ENCODE measurements at places on chromosomes 11 and 22. TPM values are rescaled to one million over a fixed set of nuclear protein-coding genes. Genes with fewer than 3 reads are reported as not detected.

The METTL15 gene
- 16.1 TPM for polyA plus RNA-seq

The SOX10 gene
- polyA plus RNA-seq, result 8.8 TPM

The APOL3 gene
- 13.1 TPM for polyA plus RNA-seq

The JAML gene
- polyA plus RNA-seq, result 35.2 TPM

The CENPM gene
- 11.6 TPM for polyA plus RNA-seq

The B3GAT1 gene
- polyA plus RNA-seq, result 2.0 TPM

The OR4C46 gene
- not detected for polyA plus RNA-seq

The CBL gene
- polyA plus RNA-seq, result 12.7 TPM

DNA sequence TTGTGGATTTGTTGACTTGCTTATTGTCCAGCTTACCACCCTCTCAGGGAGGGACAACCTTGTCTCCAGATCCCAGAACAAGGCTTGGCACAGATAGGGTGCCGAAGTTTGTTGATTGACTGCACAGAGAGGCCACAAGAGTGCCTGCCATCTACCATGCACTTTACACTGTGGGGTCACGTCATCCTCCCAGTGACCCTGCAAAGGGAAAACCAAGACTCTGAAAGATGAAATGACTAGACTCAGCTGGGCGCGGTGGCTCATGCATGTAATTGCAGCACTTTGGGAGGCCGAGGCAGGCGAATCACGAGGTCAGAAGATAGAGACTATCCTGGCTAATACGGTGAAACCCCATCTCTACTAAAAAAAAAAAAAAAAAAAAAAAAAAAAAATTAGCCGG lies 4.6 kb upstream of the LTBP3 start:
- DNase-seq, result no peak

- DNase-seq, result no peak
Observed at GRCh38 chr22:47631571-47632102, 869.2 kb downstream of the TBC1D22A start.

DNA sequence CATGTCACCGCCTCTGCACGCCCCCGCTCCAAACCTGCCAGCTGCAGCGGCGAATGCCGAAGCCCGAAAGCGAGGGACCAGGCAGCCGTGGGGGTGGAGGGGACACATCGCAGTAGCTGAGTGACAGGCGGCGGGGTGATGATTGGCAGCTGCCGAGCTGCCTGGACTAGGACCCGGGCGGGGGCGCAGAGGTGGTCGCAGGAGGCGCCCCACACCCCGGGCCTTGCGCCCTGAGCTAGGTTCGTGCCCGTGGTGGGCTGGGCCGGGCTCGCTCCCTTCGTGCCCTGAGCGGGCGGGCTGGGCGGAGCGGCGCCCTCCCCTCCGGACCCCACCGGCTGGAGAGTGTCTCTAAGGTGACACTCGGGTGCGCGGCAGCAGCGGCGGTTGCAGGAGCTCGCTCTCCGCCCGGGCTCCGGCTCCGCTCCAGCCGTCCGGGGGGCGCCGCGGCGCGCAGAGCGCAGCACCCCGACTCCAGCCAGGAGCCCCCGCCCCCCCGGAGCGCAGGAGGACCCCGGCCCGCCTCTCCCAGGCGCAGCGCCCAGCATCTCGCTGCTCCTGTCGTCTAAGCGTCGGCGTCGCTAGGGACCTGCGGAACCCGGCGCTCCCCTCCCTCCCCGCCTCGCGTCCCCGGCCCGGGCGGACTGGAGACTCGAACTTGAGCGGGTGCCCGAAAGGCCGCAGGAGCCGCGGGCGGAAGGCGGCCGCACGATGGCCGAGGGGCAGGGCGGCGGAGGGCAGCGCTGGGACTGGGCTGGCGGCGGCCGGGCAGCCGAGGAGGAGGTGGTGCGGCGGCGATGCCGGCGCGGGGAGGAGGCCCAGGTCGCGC lies 14.5 kb upstream of the DGKZ start:
- no peak for DNase-seq

GRCh38 chr11:63537293-63538101 lies 889 bp downstream of the PLAAT4 start:
- DNase-seq, result no peak

DNA sequence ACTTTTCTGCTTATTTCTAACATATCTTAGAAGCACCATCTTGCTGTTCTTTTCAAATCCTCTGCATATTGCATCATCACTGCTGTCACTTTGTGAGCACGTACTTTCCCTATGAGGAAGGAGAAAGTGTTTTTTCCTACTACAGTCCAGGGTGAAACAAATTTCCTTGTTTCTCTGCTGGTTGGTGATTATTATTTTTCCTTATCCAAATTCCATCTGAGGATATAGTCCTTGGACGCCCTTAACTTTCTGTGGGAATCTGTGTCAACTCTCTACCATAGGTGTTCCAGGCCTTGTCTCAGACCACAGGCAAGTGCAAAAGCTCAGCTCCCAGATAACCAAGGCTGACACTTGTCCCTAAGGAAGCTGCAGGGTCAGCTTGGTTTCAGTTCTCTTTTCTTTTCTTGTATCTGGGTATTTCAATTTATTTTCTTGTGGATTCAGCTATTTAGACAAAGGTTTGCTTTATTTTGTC lies 29.4 kb upstream of the LYVE1 start:
- no peak for DNase-seq

DNA sequence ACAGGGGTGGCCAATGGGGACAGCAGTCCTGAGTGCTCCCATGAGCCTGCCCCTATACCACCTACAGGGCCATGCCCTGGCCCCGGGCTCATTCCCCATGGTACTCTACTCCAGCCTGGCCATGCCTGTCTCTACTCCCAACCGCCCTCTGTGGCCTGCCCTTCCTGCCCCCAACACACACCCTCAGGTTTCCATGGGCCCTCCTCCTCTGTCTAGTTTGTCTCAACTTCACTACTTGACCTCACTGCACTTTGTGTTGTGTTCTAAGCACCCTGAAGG lies 26.3 kb upstream of the RASL10A start:
- no peak for DNase-seq

GRCh38 chr22:48478529-48479265 lies 1349.0 kb downstream of the BRD1 start:
- DNase-seq, result no peak

- DNase-seq, result no peak
Observed at GRCh38 chr22:30244066-30244465, 2.5 kb downstream of the LIF start.

DNA sequence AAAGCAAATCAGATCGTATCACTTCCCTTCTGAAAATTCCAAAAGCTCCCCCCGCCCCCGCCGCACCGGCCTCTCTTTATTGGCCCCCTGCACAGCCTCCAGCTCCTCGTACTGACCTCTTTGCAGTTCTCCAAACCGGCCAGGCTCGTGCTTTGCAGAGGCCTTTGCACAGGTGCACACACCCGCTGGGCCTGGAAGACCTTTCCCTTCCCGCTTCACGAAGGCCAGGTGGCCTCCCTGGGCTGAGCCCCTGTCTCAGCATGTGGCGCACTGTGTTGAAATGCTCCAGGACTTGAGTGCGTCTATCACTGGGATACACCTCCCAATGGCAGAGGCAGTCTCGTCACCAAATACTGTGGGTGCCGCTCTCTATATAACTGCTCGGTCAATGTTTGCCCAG lies 13.2 kb upstream of the ADA2 start:
- no peak for DNase-seq

- DNase-seq, result no peak
Observed at GRCh38 chr22:21936151-21936775, 16.4 kb downstream of the PPM1F start.

GRCh38 chr22:46007003-46007847 lies 30.3 kb upstream of the WNT7B start:
- no peak for DNase-seq

DNA sequence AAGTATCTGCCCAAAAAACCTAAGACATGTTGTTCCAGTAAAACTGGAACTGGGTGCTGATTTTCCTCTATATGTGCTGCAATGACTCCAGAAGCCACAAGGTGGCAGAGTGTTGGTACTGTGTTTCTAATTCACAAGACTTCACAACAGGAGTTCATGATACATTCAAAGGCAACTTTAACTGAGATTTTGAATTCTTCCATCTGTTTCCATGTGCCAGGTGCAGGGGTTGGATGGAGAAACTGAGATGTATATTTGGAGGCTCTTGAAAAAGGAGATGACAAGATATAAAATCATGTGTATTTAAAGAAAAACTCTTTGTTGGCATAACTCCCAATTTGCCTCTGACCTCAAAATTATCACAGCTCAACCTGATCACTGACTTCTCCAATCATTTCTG lies 1098.6 kb upstream of the CCDC90B start:
- DNase-seq, result peak; percentile 14

DNA sequence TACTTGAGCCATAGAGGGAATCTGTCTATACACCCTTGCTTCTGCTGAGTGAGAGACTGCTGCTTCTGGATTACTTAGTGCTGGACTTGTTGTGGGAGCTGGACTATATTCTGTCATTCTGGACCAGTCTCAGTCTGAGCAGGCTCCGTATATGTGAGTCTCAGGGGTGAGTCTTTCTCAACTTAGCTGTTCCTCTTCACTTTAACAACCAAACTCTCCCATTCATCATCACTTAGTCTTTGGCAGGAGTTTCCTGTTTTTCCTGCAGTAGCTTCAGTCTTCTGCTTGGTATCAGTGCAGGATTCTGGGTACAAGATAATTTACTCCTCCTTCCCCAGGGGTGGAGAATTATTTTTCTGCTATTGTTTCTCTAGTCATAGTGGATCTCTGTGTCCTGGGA lies 779.5 kb downstream of the METTL15 start:
- no peak for DNase-seq

GRCh38 chr11:64246871-64247728 lies at the start of gene PPP1R14B:
Gene PPP1R14B, minus strand, starts transcription at chr11:64246943. Its CDS starts 270 bp downstream, at chr11:64246673.
- peak; percentile 74 for DNase-seq
